CD4-positive, alpha-beta T cell treated with Interleukin-15 for 1 hour (primary cell): ENCODE measurements at places on chromosomes 13 and 19.
A peak's percentile ranks its signal among the peaks of the same experiment; 100 is the strongest.

DNA sequence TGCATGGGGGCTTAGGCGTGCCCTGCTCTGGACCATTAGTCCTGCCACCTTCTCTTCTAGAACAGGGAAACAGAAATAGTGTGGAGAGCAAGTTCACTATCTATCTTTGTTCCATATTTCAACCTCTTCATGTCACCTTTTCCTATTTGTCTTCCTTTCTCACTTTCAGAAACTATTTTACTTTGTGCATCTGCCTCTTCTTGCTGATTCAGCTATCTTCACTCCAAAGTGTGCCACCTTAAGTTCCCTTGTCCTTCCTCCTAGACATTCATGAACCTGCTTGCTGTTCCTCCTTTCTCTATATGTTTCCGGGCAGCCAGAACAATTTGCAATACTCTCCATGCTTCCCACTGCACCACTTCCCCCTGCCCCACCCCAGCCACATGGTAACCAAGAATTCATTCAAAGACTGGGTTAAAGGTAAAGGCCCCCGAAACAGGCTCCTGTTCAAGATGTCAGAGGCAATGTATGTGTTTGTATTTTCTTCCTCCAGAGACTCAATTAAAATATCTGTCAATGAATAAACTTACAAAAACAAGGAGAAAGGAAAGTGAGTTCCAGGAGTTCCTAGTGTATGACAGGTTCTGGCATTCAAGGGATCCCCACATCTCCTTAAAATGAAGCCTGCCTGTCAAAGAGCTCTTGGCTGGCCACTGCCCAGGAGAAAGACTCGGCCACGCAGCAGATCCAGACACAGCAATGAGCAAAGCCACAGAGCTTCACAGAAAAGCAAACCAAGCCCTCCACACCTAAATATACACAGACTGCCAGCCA, 268.1 kb downstream of the DNAJC15 start:
- no peak for DNase-seq

- DNase-seq: no peak
Observed at GRCh38 chr13:84192125-84192524, 309.9 kb upstream of the SLITRK1 start.

- no peak for DNase-seq
Observed at GRCh38 chr19:2517881-2518601, 42.1 kb downstream of the GADD45B start.

GRCh38 chr13:113408562-113408961, 44.6 kb upstream of the GRTP1 start:
- DNase-seq: no peak

GRCh38 chr13:113417008-113417751, 36.1 kb downstream of the ADPRHL1 start:
- DNase-seq: no peak

DNA sequence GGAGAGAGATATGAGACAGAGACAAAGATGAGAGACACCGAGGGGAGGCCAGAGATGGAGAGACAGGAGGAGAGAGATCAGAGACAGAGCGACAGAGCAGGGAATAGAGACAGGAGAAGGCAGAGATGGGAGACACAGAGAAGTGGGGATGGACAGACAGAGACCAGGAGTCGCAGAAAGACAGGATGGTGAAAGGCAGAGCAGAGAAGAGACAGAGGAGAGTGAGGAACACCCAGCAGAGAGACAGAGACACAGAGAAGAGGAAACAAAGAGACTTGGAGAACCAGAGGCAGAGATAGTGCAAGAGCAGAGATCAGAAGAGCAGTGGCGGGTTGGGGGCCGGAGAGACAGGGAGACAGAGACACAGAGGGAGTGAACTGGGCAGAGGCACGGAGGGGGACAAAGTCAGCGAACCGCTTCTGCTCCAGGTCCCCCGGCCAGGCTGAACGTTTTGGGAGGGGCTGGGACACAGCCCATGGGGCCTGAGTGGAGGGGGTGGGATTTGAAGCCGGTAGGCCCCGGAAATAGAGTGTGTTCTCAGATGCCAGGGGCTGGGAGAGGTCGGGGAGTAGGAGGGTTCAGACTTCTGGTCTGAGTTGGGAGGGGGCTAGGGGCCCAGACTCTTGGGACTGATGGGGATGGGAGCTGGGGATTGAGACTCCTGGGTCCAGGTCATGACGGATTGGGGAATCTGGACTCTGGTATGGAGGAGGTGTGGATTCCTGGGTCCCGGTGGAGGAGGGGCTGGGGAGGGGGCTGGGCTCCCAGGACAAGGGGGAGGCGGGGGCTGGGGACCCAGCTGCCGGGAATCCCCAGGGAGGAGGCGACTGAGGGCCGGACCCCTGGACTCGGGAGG, 654 bp downstream of the ZNF579 start:
- DNase-seq: no peak

GRCh38 chr13:46289260-46289955, 77.7 kb downstream of the LRRC63 start:
- DNase-seq: no peak

- DNase-seq: no peak
Observed at GRCh38 chr19:55581823-55582223, 1.2 kb upstream of the ZNF579 start.

GRCh38 chr13:24282256-24282655, 27.1 kb upstream of the C1QTNF9 start:
- DNase-seq: no peak

DNA sequence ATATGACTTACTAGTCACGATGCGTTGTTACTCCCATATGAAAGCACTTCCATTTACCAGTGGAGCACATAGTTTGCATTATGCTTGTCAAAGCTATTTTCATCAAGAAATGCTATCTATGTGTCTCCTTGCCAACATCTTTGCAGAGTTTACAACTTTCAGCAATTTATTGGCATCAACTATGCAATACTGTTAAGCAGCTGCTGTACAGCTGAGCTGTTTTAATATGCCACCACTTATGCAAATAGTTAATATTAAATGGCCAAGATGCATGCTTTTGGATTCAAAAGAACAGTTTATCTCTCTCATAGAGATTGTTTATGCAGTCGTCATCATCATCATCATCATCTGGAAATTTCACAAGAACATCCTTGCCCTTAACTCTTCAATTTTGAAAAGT, 67.9 kb upstream of the KLF5 start:
- no peak for DNase-seq

GRCh38 chr19:16366433-16367260, 42.0 kb downstream of the KLF2 start:
- DNase-seq: peak; percentile 67

DNA sequence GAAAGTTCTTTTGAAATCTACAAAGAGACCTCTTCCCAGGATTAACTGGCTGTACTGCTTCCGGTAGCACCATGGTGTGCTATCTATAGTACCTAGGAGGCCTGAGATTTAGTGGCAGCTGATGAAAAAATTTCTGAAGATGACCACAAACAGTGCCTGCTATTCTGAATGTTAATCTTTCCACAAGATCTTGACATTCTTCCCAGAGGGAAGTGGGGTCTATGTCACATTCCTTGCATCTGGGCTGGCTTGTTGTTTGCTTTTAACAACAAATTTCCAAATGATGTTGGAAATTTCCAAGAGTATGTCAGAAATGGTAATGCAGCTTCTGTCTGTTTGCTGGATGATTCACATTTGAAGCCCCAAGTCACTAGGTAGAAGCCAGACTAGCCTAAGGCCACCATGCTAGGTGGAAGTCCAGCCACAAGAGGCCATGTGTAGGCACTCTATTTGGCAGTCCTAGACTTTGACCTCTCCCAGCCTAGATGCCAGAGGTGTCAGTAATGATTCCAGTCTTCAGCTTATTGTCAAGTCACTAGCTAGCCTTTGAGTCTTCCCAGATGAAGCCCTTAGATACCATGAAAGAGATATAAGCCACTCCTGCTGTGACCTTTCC, 22.1 kb downstream of the SPART start:
- DNase-seq: no peak

GRCh38 chr13:110290826-110291225, 16.1 kb downstream of the COL4A1 start:
- no peak for DNase-seq

DNA sequence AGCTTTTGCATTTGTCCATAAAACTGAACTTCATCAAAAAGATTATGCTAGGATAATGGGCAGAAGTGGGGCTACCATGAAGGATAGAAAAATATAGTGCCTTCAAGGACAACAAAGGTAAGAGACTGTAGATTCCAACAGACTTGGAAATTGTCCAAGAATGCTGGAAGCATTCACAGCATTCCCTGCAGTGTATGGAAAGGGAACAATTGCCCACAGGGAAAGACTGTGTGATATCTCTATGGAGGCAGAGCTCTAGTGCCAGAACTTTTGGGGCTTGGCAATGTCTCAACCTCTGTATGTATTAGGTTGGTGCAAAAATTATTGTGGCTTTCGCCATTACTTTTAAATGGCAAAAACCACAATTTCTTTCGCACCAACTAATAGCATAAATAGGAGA, 1598.8 kb upstream of the MIR17HG start:
- DNase-seq: no peak

DNA sequence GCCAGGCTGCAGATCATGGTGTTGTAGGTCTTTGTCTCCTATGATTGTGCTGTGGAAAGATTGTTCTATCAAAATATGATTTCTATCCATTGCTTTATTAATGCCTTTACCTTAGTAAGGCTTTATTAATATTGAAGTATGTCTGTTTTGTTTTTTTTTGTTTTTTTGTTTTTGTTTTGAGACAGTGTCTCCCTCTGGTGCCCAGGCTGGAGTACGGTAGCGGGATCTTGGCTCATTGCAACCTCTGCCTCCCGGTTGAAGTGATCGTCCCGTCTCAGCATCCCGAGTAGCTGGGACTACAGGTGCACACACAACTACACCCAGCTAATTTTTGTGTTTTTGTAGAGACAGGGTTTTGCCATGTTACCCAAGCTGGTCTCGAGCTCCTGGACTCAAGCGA, 7.7 kb downstream of the IRGC start:
- DNase-seq: no peak

GRCh38 chr13:40682449-40683240, 16.2 kb upstream of the FOXO1 start:
- DNase-seq: no peak

- no peak for DNase-seq
Observed at GRCh38 chr13:51318015-51318414, 21.5 kb upstream of the SERPINE3 start.

GRCh38 chr13:27622102-27622820, 569 bp downstream of the POLR1D start:
- DNase-seq: no peak

- DNase-seq: peak; percentile 88
Observed at GRCh38 chr19:12788682-12789097, 2.6 kb upstream of the JUNB start.

DNA sequence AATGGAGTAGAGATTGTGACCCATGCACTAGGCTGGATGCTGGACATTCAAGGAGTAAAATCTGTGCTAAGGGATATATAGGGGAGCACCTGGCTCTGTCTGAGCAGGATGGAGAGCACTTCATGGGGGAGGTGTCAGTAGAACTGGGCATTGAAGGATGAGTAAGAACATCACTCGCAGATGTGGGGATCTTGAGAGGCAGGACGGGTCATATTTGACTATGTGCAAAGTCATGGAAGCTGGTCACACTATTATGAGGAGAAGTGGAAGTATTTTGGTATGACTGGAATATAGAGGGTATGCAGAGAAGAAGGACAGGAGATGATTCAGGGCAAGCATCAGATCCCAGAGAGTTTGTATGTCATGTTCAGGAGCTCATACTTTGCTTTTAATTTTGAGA, 62.9 kb upstream of the PCDH8 start:
- no peak for DNase-seq

DNA sequence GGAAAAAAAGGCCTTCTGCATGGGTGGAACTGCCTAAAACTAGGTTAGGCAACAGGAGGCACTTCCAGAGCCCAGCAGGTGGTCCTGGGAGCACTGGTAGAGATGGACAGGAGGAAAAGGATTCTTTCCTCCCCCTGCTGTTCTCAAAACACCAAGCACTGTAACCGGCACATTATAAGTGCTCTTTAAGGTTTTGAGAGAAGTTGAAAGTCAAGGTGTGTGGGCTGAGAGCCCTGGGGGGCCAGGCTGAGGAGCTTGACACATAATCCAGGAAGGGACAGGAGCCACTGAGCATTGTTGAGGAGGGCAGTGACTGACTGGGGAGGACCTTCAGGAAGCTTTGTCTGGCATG, 32.3 kb downstream of the SPATA13 start:
- DNase-seq: no peak

DNA sequence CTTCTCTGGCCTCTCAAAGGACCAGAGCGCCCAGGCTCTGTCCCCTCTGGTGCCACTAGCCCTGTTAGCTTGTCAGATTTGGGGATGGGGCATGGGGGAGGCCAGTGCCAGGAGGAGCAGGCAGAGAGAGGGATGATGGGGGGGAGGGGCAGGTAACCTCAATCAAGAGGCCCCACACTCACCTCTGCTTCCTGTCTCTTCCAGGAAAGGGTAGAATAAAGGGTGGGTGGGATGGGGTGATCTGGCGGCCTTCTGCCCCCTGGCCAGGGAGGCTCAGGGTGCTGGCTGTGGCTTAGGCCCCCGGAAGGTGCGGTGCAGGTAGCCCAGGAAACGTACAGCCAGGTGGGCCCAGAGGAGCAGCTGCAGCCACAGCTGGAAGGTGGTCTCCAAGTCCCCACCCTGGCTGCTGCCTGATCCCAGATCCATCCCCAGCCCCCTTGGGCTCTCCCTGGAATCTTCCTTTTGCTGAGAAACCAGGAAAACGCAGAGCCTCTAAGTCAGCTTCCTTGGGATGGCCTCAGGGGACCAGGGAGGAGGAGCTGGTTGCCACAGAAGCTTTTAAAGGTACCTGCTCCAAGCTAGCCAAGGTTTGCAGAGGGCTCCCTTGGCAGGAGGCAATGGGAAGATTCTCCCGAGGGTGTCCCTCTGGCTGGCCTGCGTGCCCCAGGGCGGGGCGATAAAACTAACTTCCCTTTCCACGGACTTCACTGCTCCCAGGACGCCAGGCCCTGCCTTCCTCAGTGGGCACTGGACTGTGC, 5.3 kb downstream of the PRKACA start:
- no peak for DNase-seq

GRCh38 chr19:33401683-33402420, 28.3 kb downstream of the CEBPG start:
- DNase-seq: no peak

GRCh38 chr19:16585808-16586476, 13.7 kb upstream of the SLC35E1 start:
- peak; percentile 76 for DNase-seq

GRCh38 chr13:93635616-93636032, 409.0 kb downstream of the GPC6 start:
- DNase-seq: no peak

- DNase-seq: no peak
Observed at GRCh38 chr13:31943591-31943990, 88.0 kb upstream of the FRY start.
